Occipital lobe (tissue), 3 donors: ENCODE measurements at places on chromosomes 1 and 21. TPM values are rescaled to one million over a fixed set of nuclear protein-coding genes. Genes with fewer than 3 reads are reported as not detected.

Gene PLEKHG5
- total RNA-seq: 25.6 TPM

Gene SLC9C2
- 8.3 TPM for total RNA-seq

Gene LPAR3
- 0.78 TPM for total RNA-seq

Gene CLCA1
- 0.16 TPM for total RNA-seq

Gene CELSR2
- 41.8 TPM for total RNA-seq

Gene HTR6
- 0.16 TPM for total RNA-seq

Gene CDKN2C
- 7.8 TPM for total RNA-seq

Gene FCRL6
- not detected for total RNA-seq

Gene SGIP1
- total RNA-seq: 77.4 TPM
